Activated CD4-positive, alpha-beta T cell treated with anti-CD3 and anti-CD28 coated beads, Interleukin-2, amount 50 U/mL, for 4 hours (primary cell): ENCODE measurements at places on chromosomes 11 and 22.

- DNase-seq = no peak
Observed at GRCh38 chr11:79481795-79482194, 41.0 kb upstream of the TENM4 start.

DNA sequence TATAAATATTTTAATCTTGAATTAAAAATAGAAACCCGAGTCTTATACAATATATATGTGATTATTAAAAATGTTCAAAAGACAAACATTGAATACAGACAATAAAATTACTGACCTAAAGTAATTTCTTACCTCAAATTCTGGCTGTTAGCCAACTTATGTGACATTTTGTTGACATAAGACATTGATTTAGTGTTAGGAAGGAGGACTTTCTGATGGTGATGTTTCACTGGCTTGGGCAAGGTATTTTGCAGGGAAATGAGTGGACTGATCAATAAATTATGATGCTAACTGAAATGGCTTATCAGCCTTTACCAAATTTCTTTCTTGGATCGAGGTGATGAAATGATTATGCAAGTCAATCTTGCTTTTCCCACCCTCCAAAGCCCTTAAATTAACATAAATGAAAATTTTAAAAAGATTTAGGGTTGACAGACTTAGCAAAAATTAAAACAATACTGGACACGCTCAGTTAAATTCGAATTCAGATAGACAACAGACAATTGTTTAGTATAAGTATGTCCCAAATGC is 33.2 kb upstream of the FZD4 start:
- DNase-seq = no peak

DNA sequence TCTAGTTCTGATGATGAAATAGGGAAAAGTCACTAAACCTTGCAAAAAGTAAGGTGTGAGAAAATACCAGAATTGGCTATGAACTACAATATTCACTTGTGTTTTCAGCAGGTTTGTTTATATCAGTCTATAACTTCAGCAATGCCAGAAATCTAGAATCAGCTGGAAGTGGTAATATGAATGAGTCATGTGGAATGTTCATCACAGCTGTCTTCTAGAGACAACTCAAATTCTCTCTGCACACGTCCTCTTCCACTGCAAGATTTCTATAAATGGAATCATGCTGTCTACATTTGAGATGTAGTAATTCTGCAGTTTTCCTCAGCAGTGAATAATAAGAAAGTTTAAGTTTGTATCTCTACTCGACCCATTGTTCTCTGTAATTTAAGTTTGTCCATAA is 89.9 kb downstream of the OR4A15 start:
- DNase-seq = no peak

DNA sequence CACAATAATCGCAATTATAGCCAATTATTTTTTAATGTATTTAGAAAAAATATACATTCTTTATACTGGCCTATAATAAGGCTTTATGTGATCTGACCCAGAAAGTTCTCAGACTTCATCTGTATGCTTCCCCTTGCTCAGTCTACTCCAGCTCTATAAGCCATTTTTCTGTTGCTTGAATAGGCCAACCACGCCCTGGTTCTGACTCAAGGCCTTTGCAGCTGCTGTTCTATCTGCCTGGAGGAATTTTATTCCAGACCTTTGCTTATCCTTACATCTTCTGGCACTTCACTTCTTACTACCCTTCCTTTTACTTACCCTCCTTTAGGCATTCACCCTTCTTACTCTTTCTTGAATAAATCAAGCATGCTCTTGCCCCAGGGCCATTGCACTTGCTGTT is 54.9 kb upstream of the PDE3B start:
- DNase-seq = no peak

- no peak for DNase-seq
Observed at GRCh38 chr11:75173336-75173735, 22.4 kb downstream of the SLCO2B1 start.

GRCh38 chr11:66467756-66468155 is 1.1 kb downstream of the PELI3 start:
- no peak for DNase-seq

DNA sequence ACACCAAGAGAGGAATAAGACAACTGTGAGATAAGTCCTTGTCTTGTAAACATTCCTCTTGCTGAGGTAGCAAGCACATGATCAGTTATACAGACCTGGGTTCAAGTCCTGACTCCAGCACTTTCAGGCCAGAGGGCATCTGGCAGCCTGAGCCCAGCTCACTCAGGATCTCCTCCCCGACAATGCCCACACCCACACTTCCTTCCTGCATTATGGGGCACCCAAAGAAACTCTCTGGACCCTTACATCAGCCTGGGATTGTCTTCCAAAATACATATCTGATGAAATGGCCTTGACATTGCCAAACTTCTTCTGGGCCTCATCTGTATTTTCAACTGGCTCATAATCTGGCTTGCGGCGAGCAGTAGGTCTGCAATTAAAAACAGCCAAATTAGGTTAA is 48.6 kb downstream of the ARFGAP3 start:
- no peak for DNase-seq

GRCh38 chr11:75899806-75900205 is 84.8 kb downstream of the UVRAG start:
- no peak for DNase-seq
